ENCODE measurements at places on chromosomes 3 and 15.

- DNase-seq, result no peak
These were observed 398.1 kb upstream of the ARPP21 start for GRCh38 chr3:35241236-35241635.

- DNase-seq, result no peak
These were observed 39.7 kb downstream of the MNS1 start for GRCh38 chr15:56425276-56425675.

GRCh38 chr3:181103605-181104004 lies 114.1 kb upstream of the DNAJC19 start:
- no peak for DNase-seq

DNA sequence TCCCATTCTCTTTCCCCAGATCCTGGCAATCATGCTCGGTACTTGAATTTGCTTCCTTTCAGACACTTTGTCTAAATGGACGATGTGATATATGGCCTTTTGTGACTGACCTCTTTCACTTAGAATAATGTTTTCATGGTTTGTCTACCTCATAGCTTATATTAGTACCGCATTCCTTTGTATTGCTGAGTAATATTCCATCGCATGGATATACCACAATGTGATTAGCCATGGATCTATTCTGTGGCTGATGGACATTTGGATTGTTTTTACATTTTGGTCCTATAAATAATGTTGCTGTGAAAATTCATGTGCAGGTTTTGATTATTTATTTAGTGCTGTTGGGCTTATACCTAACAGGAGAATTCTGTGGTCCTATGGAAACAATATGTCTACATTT lies 458.6 kb downstream of the GABRG3 start:
- DNase-seq, result no peak

DNA sequence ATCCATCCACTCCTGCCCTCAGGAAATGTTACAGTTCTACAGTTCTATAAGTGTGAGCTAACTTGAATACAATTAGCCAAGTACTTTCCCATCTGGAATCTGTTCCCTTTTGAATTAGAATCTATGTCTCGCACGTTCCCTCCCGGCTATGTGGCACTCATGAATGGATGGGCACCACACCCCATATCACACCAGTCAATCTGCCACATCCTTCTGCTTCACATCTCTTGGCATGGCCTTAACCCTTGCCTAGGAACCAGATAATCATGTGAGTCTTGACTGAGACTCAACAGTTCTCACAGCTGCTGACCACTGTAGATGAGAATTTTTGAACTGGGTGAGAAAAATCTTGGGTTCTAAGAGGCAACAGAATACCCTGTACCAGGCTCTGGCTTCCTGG lies 180.2 kb downstream of the TNIK start:
- DNase-seq, result no peak

DNA sequence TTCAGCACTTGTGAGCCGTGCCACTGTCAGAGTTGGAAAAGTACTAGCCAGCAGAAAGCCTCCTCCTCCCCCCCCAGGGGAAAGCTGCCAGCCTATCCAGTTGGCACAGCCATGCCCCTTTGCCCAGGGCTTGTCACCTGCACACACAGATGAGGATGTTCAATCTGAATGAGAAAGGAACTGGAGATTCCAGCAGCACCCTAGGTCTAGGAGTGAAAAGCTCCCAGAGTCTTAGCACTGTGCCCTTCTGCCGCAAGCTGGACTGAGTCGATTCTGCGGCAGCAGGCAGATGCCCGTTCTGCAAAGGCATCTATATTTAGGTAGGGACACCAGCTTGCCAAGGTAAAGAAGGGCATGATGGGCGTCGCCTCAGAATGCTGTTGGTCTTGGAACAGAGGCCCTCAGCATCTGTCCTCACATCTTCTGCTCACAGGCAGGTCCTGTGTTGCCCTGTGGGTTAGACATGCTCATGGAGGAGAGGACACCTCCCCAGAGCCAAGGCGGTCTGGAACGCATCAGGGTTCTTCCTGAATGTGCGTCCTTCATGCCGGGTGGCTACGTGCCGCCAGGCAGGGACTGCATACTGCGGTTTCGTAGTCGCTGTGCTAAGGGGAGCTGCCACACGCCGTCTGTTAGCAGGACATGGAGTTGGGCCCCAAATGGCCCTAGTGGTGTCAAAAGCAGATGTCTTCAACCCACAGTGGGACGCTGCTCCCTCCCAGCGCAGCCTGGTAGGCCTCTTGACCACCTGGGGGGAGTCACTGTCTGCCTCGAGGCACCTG lies 109.5 kb downstream of the VGLL4 start:
- DNase-seq, result no peak

DNA sequence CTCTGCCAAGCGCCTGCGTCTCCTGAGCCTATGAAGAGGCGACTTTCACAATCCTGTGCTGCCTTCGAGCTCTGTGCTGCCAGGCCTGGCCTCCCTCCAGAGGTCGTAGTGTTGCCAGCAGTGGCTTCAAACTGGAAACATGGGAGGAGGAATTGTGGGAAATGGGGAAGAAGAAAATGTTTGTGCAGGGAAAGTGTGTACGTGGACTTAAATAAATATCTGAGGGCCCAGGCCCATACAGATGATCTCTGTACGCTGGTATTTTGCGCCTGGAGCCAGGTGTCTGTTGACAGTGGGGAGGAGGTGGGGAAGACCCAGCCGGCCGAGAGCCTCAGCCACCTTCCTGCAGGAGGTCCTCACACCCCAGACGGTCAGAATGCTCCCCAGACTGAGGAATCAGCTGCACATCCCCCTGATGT lies 44.6 kb downstream of the ZBTB38 start:
- no peak for DNase-seq

DNA sequence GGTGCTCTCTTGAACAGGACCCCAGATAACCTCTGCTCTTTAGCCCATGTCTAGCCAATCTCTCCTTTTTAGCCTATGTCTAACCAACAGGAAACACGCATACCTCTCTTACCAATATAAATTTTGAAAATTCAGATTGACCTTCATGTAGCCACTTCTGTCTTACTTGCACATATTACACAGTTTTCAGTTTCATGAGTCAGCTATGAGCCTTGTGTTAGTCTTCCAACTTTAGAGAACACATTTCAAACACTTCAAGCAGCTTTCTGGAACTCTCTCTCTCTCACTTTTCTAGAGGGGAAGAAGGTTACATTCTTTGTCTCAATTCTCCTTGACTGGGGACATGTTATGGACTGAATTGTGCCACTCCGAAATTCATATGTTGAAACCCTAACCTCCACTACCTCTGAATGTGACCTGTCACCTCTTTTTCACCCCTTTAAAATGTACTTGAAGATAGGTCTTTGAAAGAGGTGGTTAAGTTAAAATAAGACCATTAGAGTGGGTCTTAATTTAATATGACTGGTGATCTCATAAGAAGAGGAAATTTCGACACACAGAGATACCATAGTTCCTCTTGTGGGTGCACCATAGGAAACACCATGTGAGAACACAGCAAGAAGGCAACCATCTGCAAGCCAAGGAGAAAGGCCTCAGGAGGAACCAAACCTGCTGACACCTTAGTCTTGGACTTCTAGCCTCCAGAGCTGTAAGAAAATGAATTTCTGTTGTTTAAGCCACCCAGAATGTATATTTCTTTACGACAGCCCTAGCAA lies 480.3 kb upstream of the ALCAM start:
- DNase-seq, result no peak

GRCh38 chr3:186097317-186097662 lies 11.6 kb downstream of the ETV5 start:
- DNase-seq, result no peak

- DNase-seq, result peak; percentile 89
These were observed at the start of gene IQGAP1 for GRCh38 chr15:90387534-90388461. Gene IQGAP1, plus strand, starts transcription at chr15:90388242. Its CDS starts 100 bp downstream, at chr15:90388342.

- no peak for DNase-seq
These were observed 106.3 kb downstream of the STAG1 start for GRCh38 chr3:136645915-136646314.

DNA sequence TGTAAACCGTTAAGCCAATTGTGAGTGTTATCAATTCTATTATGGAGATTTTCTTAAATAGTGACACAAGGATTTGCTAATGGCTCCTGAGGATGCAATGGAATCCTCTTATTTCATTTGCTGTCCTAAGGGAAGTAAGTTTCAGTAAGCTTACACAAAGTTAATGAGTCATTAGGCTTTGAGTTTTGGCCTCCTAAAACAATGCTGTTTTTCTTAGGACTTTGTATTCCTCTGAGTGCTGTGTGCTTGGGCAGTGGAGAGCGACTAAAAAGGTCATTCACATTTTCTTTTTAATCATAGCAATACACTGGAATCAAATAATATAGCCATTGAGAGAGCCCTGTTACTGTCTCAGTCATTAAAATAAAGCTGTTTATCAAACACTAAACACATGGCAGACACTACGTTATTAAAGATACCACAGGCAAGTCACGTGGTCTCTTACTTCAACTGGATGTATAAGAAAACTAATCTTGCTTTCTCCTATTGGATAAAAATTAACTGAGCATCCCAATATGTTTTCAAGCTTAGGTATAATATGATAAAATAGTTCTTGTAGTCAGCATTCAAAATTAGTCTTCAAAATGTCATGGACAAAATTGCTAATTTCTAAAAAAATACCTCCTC lies 290.8 kb downstream of the NLGN1 start:
- DNase-seq, result no peak
